ENCODE measurements at places on chromosomes 4 and X.

DNA sequence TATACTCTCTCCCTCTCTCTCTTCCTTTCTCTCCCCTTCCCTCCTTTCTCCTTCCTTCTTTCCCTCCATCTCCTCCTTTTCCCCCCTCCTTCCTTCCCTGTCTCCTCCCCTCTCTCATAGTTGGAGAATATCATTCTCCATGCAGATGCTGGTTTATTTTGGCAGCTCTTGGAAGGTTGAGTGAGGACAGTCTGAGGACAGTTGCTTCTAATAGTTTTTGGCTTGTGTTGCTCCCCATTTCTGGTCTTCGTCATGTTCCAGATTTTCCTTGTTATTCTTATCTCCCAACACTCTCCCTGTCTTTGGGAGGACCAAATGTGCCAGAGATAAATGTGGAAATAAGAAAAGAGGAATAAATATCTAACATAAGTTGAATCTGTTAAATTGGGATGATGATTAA lies 263.0 kb downstream of the FRMPD4 start:
- no peak for DNase-seq

- peak; percentile 50 for DNase-seq
Observed at GRCh38 chrX:104113222-104113965, 1.1 kb downstream of the ZCCHC18 start.

DNA sequence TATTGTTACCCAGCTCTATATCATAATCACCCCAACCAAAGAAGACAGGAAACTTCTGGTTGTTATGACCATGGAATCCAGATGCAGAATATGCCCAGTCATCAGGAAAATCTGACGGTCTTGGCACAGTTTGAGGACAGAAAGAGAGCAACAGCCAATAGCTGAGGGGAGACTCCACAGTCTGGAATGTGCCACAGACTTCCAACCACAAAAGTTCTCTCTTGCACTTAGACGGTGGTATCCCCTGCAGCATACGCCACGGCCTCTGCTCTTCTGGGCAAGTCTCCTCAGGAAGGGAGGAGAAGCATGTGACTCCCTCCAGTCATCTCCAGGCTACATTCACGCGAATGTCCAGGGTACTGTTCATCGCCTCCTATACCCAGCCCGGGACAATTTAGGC lies 18.4 kb downstream of the ZNF827 start:
- DNase-seq, result peak; percentile 93

GRCh38 chr4:162804351-162804924 lies 362.3 kb downstream of the NAF1 start:
- no peak for DNase-seq

- no peak for DNase-seq
Observed at GRCh38 chr4:48746608-48747362, 33.3 kb downstream of the FRYL start.

- peak; percentile 14 for DNase-seq
Observed at GRCh38 chrX:151702026-151702714, 6.9 kb downstream of the PRRG3 start.

- DNase-seq, result no peak
Observed at GRCh38 chr4:167779280-167779679, 313.1 kb upstream of the ANXA10 start.

GRCh38 chrX:32483534-32484136 lies 727.7 kb downstream of the DMD start:
- DNase-seq, result no peak

- DNase-seq, result no peak
Observed at GRCh38 chrX:39875834-39876628, 221.7 kb downstream of the BCOR start.

DNA sequence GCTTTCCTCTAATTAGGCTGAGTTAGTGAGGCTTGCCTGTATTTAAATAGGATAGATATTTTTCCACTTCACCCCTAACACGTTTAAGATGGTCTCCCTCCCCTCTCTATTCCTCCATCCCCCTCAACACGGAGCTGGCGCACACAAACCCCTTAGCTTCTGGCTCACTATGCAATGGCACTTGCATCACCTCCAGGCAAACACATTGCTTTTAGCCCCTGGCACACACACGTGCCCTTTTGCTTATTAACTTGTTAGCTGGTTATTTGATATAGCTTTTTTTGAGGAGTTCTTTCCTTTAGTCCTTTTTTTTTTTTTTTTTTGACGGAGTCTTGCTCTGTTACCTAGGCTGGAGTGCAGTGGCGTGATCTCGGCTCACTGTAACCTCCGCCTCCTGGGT lies 94.3 kb downstream of the HDAC8 start:
- DNase-seq, result no peak

GRCh38 chr4:168472920-168473319 lies 7.4 kb downstream of the DDX60L start:
- DNase-seq, result no peak
